ENCODE measurements at places on chromosomes 5 and 9.

- DNase-seq, result no peak
These were observed 99.3 kb downstream of the SLIT3 start for GRCh38 chr5:169201597-169201996.

DNA sequence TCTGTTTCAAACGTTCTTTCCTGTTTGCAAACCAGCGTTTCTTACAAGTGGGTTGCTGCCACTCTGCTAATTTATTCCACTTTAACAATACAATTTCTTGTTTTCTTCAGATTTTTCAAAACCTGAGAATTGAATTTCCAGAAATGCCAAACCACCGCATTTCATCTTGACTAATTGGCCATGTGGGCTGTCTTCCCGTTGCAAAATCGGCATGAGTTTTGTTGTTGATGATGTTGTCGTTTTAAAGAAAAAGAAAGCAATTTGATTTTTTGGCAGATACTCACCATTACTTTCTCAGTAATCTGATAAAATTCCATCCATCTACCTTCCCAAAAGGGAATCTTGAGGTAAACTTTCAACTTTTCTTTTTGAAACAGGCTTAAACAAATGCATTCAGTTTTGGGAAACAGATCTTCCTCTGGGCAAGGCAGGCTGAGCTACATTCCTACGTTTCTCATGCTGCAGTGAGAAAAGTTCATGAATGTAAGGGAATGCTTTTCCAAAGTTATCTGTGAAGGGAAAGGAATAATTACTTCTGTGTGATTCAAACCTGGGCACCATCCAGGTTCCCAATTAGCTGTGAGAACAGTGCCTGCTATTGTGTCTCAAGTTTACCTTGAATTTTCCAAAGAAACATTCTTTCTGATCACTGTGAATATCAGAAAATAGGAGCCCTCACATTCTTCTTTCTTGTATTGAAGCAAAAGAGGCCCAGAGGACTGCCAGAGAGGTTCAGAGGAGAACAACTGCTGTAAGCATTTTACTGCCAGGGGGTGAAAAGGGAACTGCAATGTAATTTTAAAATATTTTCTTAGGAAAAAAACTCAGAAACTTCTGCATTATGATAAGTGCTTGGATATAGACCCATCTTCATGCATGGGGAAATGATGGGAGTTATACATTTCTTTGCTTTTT, 100.7 kb upstream of the TUT7 start:
- DNase-seq, result no peak

DNA sequence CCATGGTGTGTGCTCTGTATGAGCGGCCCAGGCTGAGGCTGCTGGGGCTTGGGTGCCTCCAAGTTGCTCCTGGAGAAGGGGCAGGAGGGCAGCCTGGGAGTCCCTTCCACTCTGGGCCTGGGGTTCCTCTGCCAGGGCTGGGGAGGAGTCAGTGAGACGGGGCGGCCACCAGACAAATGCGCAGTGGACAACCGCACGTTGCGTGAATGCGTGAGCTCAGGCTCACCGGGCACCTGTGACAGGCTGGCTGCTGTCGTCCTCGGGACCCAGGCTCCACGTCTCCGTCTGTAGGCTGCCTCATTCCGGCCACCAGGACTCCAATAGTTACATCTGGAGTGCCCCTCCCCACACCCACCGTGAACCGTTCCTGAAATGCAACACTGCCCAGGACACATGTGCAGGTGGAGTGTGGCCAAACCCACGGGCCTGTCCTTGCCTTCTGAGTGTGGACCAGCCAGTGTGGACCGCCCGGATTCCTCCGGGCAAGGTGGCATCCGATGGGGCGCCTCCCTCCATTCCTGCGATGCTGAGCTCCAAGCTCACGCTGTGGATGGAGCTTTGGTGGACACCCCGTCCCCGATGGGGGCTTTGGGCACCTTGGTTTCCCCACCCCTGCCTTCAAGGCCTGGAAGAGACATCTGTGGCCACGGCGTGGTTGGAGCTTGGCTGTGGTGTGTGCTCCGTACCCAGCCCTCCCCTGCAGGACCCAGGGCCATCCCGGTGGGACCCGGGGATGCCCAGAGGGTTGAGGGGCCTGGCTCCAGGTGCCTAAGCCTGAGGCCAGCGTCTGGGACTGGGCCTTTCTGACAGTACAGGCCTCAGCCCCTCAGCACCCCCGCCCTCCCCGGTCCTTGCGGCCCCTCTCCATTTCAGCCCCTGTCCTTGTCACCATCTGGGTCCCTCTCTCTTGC, 34.0 kb upstream of the RXRA start:
- DNase-seq, result no peak

DNA sequence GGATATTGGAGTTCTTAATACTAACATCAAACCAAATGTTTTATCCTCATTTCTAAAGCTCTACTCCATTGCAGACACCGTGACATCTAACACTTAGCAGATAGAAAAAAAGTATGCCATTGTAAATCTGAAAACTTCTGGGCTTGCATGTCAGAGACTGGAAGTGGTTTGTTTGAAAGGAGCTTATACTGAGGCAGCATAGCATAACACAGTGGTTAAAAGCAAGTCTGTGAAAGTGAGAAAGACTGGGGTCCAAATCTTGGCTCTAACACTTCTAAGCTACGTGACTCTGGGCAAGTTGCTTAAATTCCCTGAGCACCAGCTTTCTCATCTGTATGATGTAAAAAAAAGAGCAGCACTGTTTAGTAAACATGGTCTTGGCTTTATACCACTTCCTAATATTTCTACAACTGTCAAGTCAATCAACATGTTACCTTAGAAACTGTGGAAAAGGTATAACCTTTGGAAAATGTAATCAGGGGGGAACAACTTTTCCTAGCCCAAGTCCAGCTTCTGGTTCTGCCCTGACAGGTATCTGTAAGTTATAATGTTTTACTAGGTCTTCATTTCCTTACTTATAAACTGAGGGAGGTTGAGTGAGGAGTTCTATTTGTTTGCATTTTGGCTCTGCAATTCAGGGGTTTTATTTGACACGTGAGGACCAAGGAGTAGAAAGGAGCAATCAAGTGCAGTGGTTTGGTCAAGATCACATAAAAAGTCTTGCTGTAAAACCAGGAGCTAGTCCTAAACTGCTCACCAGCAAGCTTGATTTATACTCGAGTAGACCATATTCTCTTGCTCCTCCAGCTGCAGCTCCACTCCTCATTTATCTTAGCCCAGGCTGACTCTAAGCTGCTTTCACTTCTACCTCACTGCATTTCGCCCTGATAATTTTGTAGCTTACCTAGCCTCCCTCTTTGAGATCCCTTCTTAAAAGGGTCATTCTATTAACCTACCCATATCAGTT, 541.0 kb downstream of the RAB3C start:
- no peak for DNase-seq

- DNase-seq, result no peak
These were observed 84.6 kb downstream of the ANKRD55 start for GRCh38 chr5:56148453-56148971.

DNA sequence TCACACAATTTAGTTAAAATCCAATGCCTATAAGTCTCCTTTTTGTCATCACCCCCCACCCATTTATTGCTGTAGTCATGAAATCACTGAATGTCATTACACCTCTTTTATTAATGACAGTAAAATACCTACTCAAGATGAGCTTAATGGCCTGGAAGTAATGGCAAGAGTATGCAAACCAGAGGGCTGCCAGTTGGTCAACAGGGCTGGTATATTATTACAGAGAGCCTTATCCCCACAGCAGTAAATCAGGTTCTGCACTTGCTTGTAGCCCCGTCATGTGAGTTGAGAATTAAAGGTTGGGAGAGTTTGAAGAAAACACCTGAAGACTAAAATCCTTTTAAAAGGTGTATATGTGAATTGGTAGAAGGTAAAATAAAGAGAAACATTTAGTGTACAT, 372.4 kb downstream of the MAT2B start:
- DNase-seq, result no peak

DNA sequence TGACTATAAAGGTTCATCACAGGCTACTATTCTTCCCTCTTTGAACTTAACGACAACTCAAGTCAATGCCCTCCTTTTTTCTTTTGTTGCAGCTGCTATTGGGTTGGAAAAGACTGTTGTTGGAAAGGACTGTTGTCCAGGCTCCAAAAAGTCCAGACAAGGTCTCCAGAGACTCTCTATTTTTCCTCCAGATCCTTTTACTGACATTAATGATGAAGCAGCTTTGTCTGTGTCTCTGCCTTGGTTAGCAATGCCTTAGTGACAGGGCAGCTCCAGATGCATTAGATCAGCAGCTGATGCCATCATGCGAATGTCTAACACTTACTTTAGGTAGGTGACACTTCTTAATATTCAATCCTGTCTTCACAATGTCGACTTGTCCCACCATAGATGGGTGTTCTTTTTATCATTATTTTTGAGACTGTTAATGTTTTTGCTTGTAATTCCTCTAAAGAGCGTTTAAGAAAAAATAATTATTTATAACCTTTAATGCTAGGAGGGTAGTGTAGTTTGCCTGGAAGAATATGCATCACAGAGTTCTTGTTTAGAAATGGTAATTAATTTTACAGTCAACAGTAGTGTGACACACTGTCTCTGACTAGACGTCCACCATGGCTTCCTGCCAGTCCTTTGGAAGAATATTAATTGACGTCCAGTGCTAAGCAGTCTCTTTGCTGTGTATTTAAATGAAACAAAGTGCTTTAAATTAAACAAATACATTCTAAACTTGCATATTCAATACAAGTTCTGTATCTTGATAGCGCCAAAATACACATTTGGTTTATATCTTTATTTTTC, 492.2 kb downstream of the NR2F1-AS1 start:
- no peak for DNase-seq

- DNase-seq, result no peak
These were observed 2.1 kb upstream of the GABRB2 start for GRCh38 chr5:161548487-161549094.

DNA sequence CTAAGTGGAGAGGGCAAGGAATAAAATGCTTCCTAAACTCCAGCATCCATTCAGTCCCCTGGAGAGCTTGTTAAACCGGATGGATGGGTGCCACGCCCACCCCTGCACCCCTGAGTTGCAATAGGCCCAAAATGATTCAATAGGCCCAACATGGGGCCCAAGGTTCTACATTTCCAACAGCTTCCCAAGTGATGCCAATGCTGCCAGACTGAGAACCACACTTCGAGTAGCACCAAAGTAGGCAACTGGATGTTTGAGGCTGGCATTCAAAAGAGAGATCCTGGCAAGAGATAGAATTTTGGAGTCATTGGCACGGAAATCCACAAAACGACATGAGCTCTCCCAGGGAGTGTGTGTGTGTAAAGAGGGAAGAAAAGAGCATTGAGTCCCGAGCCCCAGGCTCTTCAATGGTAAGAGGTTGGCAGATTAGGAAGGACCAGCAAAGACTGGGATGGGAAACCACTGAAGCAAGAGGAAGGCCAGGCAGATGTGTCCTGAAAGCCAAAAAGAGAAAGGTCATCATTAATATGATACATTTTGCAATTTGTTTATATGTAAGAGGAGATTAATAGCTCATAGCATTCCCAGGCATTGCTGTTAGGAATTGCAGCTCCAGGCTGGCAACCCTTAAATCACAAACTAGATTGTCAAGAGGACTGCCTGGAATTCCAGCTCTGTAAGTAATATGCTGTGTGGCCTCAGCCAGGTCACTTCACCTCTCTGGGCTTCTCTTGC, 130.6 kb downstream of the KCNIP1 start:
- no peak for DNase-seq

GRCh38 chr9:6433410-6433809, 20.4 kb downstream of the UHRF2 start:
- DNase-seq, result no peak

DNA sequence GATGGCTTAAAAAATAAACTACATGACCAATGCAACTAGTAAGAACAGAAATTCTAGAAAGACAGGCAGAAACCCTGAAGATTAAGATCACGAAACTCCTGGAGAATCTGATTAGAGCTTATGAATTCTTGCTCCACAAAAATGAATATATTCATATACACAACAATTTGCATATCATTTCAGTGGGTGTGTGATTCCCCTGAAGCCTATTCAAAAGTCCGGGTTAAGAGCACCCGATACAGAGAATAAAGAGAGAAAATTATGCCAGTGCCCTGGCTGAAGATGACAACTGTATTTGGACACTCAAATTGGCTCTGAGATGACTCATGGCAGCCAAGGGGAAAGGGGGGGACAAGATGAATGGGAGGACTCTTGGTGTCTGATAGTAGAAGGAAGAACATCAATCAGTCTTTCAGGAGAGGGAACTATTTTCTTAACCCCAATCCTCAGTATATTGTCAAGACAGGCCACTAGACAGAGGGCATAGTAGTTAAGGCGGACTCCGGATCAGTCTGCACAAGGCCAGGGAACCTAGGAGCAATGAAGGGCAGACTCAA, 6.0 kb downstream of the TMOD1 start:
- no peak for DNase-seq

- DNase-seq, result no peak
These were observed 100.4 kb downstream of the GLDC start for GRCh38 chr9:6545017-6545691.

DNA sequence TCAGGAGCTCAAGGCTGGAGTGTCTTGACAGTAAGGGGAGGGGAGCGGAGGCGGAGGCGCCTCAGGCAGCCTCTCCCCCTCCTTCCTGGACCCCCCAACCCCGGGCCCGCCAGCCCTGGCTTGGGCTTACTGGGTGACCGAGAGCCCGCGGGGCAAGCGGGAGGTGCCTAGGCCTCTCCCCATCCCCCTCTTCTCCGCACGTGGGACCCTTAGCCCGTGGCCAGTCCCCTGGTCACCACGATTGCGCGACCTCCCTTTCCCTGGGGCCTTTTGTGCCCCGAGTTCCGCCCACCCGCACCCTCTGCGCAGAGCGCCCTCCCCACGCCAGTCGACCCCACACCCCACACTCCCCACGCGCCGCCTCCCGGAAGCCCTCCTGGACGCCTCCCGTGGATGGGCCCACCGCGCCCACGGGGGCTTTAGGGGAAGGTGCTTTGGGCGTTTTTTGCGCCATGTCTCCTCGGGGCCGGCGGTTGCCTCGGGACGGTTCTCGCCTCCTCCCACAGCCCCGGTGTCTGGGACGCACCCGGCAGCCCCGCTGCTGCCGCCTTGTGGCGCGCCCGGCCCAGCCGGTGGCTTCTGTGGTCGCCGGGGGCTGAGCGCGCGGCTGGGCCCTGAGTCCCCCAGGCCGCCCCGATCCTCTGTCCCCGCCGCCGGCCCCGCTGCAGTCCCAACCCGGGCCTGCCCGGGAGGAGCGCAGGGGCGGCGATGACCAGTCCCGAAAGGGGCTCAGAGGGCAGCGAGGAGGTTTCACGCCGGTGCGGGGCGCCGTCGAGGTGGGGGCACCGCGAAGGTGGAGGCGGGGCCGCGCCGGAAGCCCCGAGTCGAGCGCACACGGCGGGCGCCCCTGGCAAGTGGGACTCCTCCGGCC, 3.2 kb downstream of the TOR4A start:
- DNase-seq, result no peak

DNA sequence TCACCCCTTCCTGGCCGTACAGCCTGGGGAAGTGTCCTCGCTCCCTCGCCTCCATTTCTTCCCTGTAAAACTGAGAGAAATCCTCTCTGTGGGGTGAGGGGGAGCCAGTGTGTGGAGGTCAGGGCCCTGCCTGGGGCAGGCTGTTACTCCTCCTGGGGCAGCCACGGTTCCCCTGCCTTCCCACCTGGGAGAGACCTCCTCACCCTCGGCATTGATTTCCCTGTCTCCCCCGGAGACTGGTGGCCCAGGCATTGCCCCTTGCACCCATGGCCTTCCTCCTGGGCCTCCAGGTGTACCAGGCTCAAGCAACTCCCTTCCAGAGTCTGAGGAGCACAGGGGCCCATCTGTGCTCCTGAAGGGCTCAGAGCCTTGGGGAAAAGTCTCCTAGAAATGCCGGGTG, 75.6 kb upstream of the RNU6ATAC start:
- DNase-seq, result no peak
